ENCODE measurements at places on chromosomes 2 and 18. TPM values are rescaled to one million over a fixed set of nuclear protein-coding genes. Genes with fewer than 3 reads are reported as not detected.

IL1RL1 gene
- 53.3 TPM for total RNA-seq

GPR148 gene
- total RNA-seq, result not detected

RGPD4 gene
- not detected for total RNA-seq

MRPS5 gene
- total RNA-seq, result 59.7 TPM

KCNK3 gene
- total RNA-seq, result not detected

IDH1 gene
- 350 TPM for total RNA-seq

SATB2 gene
- total RNA-seq, result 0.68 TPM

FEV gene
- total RNA-seq, result not detected

DNAH7 gene
- 0.14 TPM for total RNA-seq

DYSF gene
- 0.68 TPM for total RNA-seq

POU3F3 gene
- total RNA-seq, result not detected

ASPRV1 gene
- total RNA-seq, result 0.34 TPM

ADRA2B gene
- total RNA-seq, result under 0.01 TPM

RND3 gene
- 354 TPM for total RNA-seq

HES6 gene
- 23.2 TPM for total RNA-seq

FBXO48 gene
- 0.68 TPM for total RNA-seq

MBD5 gene
- total RNA-seq, result 9.9 TPM

SALL3 gene
- not detected for total RNA-seq

NRP2 gene
- 56.0 TPM for total RNA-seq

MBOAT2 gene
- 75.2 TPM for total RNA-seq

SLC19A3 gene
- 0.36 TPM for total RNA-seq

SLC14A1 gene
- not detected for total RNA-seq

TAF4B gene
- 6.8 TPM for total RNA-seq

ASB18 gene
- not detected for total RNA-seq

NT5DC4 gene
- total RNA-seq, result 0.07 TPM

GALNT5 gene
- total RNA-seq, result 30.1 TPM

SKOR2 gene
- not detected for total RNA-seq

CLEC4F gene
- not detected for total RNA-seq

LIPT1 gene
- 8.9 TPM for total RNA-seq

FOXI3 gene
- not detected for total RNA-seq

ABCG8 gene
- not detected for total RNA-seq

FAM237A gene
- total RNA-seq, result not detected

PAX8 gene
- 1.1 TPM for total RNA-seq

FBXO36 gene
- 5.1 TPM for total RNA-seq

SAG gene
- not detected for total RNA-seq

PID1 gene
- 3.3 TPM for total RNA-seq

TMEM17 gene
- total RNA-seq, result 1.7 TPM

ABI2 gene
- 17.2 TPM for total RNA-seq

RAPGEF4 gene
- total RNA-seq, result 0.34 TPM

NTSR2 gene
- not detected for total RNA-seq

NAPG gene
- total RNA-seq, result 46.8 TPM

SCN2A gene
- 0.64 TPM for total RNA-seq

HAAO gene
- 0.50 TPM for total RNA-seq

Data from nasal cavity respiratory epithelium epithelial cell of viscerocranial mucosa (primary cell).